ENCODE measurements at places on chromosomes 12 and 14. TPM values are rescaled to one million over a fixed set of nuclear protein-coding genes. Genes with fewer than 3 reads are reported as not detected.

Gene CEBPE
- total RNA-seq, result 0.29 TPM

Gene ANKRD33
- total RNA-seq, result not detected

Gene KIF5A
- total RNA-seq, result 1.3 TPM

Gene CDK4
- total RNA-seq, result 54.6 TPM

Gene CISTR
- total RNA-seq, result not detected

Gene RAD52
- 25.7 TPM for total RNA-seq

Gene KRT82
- total RNA-seq, result not detected

Gene AQP2
- total RNA-seq, result not detected

Gene TSPAN9
- total RNA-seq, result 50.6 TPM

Gene CLEC1B
- total RNA-seq, result not detected

Gene KRT3
- total RNA-seq, result not detected

Gene PIWIL1
- total RNA-seq, result not detected

Gene GALNT4
- total RNA-seq, result 7.4 TPM

Gene TTC6
- total RNA-seq, result not detected

Gene MTRFR
- 8.6 TPM for total RNA-seq

Gene FGD4
- 46.9 TPM for total RNA-seq

Gene MYG1
- 32.7 TPM for total RNA-seq

Gene EML1
- total RNA-seq, result 45.9 TPM

Gene BICDL1
- total RNA-seq, result 1.7 TPM

Gene TULP3
- 35.0 TPM for total RNA-seq

Gene FOXM1
- 0.84 TPM for total RNA-seq

Gene MLH3
- total RNA-seq, result 43.6 TPM

Gene FKBP11
- 35.7 TPM for total RNA-seq

Gene WNT1
- total RNA-seq, result not detected

Data from aorta (tissue), 5 donors.